ENCODE measurements at places on chromosomes 7 and 10.

GRCh38 chr10:75880031-75880775 lies 448.8 kb downstream of the LRMDA start:
- DNase-seq, result no peak

- DNase-seq, result peak; percentile 33
Observed at GRCh38 chr10:21146436-21146789, 249.3 kb upstream of the NEBL start.

GRCh38 chr10:118950190-118950680 lies 79.3 kb upstream of the NANOS1 start:
- DNase-seq, result no peak

GRCh38 chr7:36227223-36227622 lies 74.2 kb downstream of the EEPD1 start:
- DNase-seq, result no peak

DNA sequence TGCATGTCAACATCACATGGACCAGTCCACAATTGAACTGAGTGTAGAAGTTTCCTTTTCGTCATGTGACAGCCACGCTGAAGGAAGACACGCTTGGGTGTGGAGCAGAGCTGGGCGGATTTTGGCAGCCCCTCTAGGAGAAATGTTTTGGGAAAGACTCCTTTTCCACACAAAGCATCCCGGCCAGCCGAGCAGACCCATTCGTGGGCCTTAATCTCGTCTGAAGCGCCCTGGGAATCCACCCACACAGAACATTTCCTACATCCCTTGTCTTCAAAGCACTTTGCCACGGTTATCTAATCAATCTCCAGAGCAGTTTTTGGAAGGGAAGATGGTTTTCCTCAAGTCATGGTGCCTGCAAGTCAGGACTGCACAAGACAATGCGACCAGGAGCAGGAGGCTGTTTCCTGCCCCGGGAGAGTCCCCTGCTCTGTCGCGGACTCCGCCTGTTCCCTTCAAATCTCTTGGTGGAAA lies 8.4 kb upstream of the IFT22 start:
- DNase-seq, result peak; percentile 22

DNA sequence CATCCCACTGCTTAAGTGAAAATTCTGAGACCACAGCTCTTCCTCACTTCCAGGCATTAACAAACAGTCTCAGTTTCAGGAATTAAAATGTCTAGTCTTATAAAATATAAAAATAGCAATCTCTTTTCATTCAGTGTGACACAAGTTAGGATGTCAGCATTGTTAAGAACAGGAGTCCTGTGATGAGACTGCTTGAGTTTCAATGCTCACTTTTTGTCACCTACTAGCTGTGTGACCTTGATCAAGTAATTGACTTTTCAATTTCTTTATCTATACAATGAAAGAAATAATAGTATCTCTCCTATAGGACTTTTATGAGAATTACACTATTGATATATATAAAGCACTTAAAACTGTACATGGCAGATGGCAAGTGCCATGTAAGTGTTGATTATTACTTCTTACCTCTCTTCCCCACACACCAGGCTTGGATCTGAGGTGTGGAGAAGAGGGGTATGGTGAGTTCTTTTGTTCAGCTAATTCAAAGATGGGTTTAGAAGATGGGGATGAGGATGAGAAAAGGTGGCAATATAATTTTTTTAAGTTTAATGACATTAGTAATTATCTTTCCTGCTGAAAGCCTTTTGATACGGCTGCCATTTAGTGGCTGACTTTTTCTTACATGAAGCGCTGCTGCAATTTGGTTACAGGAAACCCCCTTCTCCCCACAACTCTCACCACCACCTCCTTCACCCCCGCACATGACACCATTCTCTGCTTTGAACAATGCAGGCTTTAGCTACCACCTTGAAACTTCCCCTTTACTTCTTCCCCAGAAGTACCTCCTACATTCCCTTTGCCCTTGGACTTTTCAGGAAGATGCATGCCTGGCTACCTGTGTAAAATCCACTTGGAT lies 20.8 kb upstream of the HYAL4 start:
- no peak for DNase-seq

GRCh38 chr10:128064108-128064969 lies 61.9 kb downstream of the MKI67 start:
- DNase-seq, result no peak

DNA sequence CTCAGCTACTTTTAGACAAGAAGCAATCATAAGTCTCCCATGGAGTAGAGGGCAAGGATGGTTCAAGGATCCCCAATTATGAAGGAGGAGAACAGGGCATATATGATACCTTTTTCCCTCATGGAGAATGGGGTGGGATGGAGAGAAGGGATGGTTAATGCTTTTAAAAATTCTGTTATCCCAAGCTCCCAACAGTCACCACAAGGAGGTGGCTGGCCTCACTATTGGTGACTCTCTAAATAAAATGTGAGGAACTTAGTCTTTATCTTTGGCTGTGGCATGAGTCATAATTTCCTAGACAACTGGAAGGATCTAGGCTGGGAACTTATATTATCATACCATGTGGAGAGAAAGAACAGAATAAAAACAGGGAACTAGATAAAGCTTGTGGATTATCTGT lies 297.0 kb downstream of the PHTF2 start:
- DNase-seq, result peak; percentile 45

DNA sequence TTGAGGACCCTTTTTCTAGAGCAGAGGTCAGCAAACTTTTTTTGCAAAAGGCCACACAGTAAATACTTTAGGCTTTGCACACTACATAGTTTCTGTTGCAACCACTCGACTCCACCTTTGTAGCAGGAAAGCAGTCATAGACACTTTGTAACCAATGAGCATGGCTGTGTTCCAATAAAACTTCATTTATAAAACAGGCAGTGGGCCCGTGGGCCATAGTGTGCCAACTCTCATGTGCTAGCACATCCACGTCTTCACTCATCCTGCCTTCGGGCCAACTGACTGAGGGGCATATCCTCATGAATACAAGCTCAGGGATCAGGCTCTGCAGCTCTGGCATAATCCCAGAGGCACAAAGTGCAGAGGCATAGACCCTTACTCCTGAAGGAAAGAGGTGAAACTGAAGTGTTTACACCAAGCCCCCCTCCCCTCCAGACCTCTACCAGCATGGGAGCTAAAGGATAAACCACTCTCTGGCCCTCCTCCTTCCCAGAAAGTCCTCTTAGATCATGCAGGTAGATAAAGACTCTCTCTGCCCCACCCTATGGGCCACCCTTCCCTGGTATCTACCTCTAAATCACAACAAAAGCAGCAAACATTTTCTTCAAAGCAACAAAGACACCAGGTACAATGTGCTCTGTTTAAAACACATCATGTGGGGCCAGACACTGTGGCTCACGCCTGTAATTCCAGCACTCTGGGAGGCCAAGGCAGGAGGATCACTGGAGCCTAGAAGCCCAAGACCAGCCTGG lies 71.0 kb downstream of the DLG5 start:
- DNase-seq, result no peak

DNA sequence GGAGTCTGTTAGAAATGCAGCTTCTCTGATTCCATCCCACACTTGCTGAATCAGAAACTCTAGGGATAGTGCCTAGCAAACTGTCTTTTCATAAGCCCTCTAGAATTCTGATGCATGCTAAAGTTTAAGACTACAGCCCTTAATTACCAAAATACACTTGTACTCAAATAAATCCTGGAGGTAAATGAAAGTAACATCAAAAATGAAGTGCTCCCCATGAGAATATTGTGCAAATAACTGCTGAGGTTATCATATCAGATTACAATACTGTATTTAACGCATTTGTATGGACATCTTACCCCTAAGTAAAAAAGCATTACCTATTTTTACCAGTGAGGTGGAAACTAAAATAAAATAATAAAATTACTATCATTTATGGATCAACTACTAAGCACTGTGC lies 104.7 kb downstream of the CHCHD3 start:
- DNase-seq, result no peak

DNA sequence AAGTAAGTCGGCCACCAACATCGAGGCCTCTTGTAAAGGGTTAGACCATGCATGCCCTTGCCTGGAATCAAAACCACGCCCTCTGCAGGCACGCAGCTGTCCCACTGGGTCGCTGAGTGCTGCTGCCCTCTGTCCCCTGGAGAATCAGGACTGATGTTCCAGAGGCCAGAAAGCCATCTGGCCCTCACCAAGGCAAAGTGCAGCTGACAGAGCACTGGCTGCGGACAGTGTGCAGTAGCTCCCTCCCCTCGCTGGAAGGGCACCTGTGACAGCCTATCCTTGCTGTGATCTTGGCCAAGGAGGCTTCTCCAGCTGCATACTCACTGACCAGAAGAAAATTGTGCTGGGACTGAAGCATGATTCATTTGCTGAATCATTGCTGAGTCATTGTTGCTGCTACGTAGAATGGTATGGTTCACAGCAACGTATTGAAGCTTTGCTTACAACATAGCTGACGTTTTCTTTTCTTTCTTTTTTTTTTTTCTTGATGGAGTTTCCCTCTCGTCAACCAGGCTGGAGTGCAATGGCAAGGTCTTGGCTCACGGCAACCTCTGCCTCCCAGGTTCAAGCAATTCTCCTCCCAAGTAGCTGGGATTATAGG lies 30.4 kb downstream of the DDC start:
- peak; percentile 71 for DNase-seq

GRCh38 chr10:96891840-96892239 lies 59.7 kb downstream of the LCOR start:
- DNase-seq, result no peak
